ENCODE measurements at places on chromosomes 12 and 14.

GRCh38 chr14:100466111-100466856, 120.9 kb downstream of the BEGAIN start:
- DNase-seq, result no peak

DNA sequence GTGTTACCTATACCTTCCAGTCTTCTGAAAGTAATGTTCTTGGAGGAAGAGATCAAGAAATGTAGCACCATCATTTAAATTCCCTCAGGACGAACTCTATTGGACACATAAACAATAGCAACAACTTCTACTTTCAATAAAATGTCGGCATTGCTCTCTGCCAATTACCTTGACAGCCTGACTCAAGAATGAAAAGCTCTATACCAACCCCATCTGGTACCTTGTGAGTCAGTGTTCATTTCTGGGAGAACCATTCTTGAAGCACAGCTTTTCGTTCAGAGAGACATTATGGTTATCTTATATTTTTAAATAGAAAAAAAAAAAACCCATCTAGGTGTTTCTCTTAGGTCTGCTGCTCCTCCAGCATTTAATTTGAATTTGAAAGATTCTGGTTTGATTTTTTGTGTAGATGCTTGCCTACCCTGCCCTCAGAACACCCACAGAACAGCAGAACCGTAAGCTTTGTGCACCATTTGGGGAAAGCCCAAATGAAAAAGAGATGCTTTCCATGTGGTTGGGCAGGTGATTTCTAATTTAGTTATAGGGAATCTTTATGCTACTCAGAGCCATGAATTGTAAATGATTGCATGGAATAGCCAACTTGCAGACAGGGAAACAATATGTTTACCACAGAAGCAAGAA, 156.0 kb downstream of the SAMD4A start:
- DNase-seq, result peak; percentile 60

DNA sequence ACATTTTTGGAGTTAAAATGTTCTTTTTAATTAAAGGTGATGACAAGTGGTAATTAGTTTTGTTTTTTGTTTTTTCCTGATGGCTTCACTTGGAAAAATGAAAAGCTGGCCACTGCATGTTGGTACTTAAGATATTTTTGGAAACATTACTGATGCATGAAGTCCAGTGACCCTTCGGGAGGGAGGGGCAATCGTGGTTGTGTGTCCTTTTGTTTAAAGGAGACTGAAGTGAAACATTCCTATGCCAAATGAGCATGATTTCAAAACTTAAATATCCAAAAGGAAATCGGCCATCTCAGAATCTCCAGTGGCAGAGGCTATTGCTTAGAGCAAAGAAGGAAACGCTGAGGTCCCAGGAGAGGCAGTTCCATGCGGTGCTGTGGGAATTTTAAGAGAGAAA, 20.1 kb downstream of the LTBP2 start:
- no peak for DNase-seq

DNA sequence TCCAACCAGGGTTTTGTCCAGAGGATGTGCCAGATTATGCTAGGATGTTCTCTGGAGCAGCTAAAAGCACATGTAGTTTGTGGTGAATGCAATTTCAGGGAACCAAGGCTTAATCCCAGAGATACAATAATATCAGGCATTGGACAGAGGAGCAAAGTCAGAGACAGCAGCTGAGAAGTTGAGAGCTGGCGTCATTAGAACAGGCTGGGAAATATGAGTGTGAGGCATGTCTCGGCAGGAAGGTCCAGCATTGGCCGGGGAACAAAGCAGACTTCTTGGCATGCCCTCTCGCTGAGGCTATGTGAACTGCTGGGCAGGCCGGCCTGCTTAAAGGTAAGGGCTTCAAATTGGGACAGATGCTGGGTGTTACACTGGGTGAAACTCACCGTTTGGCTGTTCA, 125.4 kb downstream of the CAND1 start:
- DNase-seq, result peak; percentile 53

Data from fibroblast of upper back skin (primary cell).